ENCODE measurements at places on chromosomes 1 and 21.

GRCh38 chr1:23741609-23742008 lies 1.7 kb upstream of the ELOA start:
- DNase-seq: no peak

DNA sequence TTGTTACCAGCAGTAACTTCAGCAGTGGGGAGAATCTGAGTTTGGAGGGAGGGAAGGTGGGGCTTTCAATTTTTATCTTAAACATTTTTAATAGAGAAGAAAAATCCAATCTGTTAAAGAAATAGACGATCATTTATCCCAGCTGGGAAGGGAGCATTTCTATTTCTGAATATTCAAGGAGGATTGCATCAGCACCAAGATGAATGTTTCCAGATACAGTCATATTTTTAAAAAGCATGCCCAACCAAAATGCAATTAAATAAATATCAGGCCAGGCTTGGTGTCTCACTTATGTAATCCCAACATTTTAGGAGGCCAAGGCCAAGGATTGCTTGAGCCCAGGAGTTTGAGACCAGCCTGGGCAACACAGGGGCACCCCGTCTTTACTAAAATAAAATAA lies 1.7 kb upstream of the ATP1A4 start:
- no peak for DNase-seq

GRCh38 chr1:101316799-101317198 lies 80.0 kb downstream of the S1PR1 start:
- DNase-seq: no peak

DNA sequence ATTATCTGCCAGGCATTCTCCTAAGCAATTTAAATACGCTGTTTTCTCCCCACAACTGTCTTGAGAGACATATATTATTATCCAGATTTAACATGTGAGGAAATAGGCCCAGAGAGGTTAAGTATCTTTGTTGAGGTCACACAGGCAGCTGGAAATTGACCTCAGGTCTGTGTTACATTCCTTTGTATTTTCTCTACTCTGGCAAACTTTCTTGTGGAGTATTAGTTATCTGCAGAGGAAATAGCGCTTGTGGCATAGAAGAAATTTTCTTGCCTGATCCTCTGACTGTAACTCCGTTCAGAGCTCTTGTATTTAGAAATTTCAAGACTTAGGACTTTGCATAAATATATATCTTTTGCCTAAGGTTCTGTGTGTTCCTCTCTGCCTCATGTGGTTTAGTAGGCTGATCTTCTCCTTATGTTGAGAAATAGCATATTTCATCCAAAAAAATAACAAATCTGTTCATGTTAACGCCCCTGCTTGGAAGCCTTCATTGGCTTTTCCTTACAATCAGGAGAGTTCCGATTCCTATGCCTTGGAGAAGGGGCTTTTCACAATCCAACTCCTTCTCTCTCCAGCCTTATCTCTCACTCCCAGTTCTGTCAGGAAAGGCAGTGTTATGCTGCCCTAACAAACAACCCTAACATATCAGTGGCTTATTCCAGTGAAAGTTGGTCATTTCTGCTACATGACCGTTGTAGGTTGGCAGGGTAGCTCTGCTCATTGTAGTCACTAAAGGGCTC lies 2.5 kb upstream of the JUN start:
- DNase-seq: peak; percentile 43

DNA sequence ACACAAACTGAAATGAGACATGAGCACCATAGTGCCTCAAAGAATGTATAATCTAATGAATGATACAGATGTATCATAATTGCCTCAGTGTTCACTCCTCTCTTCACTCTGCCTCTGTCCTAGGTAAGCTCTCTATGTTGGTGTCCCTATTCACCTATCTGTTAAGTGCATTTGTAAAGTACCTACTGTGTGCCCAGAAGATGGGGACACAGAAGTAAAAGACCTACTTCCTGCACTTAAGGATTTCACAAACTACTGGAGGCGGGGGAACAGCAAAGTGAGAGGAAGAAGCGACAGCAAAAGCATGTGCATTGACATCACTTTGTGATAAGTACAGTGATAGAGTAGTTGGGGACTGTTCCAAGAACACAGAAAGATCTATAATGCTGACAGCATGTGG lies 18.1 kb downstream of the RD3 start:
- no peak for DNase-seq

DNA sequence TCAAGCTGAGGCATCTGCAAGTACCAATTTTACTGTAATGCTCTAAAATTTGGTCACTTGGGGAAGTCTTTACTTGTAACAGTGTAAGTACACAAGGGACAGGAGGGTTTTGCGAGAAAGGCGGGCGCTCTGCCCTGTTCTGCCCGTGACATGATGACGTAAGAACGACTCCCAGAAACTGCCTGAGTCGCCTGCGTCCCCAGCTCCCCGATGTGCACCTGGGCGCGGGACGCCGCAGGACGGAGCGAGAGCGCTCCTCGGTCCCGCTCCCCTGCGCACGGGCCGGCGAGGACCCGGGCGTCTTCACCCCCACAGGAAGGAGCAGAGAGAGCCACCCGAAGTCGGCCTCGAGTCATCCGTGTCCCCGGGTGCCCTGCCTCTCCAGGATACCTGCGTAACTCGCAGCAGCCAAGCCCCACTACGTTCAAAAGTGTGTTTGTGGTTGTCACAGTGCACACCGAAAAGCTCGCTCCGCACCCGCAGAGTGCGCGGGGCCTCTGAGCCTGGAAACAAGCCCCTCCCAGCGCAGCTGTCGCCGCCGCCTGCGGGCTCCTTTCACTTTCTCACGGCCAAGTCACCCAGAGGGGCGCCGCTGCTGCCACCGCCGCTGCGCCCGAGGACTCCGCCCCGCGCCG lies 3.3 kb upstream of the ZBTB18 start:
- no peak for DNase-seq

DNA sequence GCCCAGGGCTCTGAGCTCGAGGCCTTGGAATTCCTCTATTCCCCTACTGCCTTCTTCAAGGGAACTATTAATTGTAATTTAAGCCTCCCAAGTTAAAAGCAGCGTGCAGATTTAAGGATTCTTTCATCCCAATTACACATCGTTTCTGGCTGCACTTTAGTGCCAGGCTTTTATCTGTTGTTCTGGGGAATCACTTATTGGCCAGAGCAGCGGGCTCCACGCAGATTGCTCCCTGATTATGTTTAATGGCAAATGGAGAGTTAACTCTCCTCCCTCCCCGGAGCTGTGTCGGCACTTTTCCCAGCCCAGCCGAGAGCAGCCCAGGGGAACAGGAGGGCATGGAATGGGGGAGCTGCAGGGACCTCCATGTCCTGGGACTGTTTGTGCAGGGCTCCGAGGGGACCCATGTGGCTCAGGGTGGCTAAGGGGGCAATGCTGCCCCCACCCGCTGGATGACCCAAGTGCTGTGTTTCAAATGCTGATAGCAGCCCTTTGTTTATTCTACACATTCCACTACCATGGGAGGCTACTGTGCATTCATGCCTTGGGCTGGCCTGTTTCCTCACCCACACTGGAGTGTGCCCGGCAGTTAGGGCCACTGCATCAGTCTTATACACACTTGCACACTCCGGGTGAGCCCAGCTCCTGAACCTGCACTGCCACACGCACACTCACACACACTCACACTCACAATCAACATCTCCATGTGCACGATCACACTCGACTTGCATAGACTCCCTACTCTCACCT lies 93.3 kb upstream of the POU3F1 start:
- no peak for DNase-seq

DNA sequence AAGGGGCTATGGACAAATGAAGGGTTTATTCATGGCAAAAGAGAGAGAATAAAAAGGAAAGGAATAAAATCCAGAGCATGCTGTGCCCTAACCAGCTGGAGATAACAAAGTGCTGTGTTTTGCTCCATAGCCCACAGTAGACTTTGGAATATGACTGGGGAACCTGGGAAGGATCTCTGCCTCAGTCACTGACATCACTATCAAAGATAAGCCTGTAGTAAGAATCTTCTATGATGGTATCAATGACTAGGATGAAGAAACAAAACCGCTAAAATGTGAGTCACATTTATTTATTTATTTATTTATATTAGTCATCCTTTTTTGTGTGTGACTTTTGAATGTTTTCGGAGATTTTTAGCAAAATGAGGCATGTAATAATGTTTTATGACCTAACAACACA lies 56.3 kb downstream of the NVL start:
- peak; percentile 75 for DNase-seq

DNA sequence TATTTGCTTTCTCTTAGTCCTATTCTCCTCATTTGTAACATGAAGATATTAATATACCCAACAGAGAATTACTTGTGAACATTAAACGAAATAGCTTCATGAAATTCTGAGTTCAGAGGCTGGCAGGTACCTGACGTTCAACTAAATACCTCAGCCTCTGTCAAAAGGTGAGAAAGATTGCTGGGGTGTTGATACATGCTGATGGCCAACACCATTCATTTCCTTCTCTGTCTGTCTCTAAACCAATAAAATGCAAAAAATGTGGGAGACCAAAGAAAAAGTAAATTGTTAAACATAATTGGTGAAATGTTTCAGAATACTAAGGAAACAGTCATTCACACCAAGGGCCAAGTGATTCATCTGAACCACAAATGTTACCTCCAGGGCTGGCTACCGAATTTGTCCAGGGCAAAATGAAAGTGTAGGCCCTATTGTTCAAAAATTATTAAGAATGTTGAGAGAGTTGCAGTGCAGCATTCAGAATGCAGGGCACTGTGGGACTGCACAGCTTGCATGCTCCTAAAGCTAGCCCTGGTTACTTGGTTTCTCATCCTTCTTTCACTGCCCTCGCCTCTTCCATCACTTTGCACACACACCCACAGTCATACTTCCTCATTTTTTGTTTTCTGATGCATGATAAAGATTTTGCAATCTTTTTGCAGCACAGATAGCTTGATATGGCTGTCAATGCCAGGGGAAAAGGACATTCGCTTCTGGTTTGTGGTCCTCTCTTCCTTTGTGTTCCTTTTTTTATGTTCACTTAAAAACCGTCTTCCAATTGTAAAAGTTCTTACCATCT lies 414.3 kb upstream of the NR5A2 start:
- no peak for DNase-seq

DNA sequence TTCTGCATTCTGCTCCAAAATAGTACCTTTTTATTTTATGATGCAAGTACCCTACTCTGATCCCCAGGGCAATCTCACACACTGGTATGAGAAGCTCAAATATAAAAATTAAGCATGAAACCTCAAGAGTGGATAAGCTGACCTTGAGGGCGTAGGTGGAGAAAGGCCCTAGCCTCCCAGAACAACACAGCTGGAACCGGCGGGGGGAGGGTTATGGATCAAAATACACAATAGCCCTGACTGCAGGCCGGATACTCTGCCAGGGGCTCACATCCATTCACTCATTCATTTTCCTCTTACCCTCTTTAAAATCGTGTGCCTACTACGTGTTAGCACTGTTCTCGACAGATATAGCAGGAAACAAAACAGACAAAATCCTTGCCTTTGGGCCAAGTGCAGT lies 32.8 kb upstream of the ECE1 start:
- no peak for DNase-seq

GRCh38 chr1:119275145-119276134 lies 93.1 kb upstream of the HAO2 start:
- DNase-seq: peak; percentile 58

- DNase-seq: peak; percentile 10
Observed at GRCh38 chr1:193537266-193538002, 351.0 kb upstream of the B3GALT2 start.

DNA sequence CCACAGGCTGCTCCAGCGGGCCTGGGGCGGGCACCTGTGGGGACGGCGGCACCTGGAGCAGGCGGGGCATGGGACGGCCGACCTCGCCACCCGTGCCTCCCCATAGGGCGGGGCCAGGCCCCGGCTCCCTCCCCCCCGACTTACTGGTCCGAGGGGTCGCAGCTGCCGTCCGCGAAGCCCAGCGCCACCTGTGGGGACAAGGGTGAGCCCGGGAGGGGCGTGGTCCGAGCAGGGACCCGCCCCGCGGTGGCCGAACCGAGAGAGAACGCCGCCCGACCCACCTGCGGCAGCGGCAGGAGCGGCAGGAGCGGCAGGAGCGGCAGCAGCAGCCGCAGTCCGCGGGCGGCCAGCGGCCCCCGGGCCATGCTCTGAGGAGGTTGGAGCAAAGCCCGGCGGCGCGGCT lies at the start of gene TMEM52:
TMEM52 (minus strand) TSS at position 379 of the 403 bp plus-strand sequence; CDS start at position 365, 14 bp downstream.
- DNase-seq: no peak

- peak; percentile 20 for DNase-seq
Observed at GRCh38 chr1:168719306-168720111, 9.5 kb downstream of the DPT start.

Measured in mesenchymal stem cell (in vitro differentiated cells and primary cell).